Upper lobe of left lung (tissue), 6 donors: ENCODE measurements at places on chromosomes 3 and 15.

- no peak for DNase-seq
Observed at GRCh38 chr3:88616413-88616812, 466.7 kb downstream of the C3orf38 start.

DNA sequence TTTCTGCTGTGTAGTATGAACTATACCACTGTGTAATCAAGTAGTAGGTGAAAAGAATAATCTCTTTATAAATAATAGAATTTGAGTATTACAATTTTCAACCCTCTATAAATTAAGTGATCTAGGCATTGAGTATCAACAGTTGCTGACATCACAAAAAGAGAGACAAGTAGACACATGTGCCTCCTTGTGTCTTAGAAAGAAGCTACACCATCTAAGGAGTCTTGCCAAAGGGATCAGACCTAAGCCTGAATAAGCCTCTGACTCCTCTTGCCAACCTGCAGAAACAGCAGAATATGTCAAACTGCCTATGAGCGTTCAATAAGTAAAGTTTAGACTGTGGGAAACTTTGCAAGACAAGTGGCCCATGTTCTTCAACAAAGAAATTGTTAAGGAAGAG lies 5.8 kb upstream of the MTMR10 start:
- DNase-seq: no peak

DNA sequence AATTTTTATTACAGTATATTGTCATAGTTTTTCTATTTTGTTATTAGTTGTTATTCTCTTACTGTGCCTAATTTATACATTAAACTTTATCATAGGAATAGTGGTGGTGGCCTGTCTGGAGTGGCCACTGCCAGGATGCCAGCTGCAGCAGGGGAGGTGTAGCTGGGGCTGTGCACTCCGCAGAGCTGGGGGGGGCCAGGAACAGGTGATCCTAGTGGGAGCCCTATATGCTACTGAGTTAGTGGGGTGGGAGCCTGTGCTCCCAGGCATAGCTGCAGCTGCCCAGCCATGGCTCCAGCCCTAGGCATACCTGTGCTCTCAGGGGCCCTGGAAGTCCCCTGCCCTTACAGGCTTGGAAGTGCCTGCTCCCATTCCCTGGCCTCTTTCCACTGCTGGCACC lies 638.1 kb upstream of the KCNMB2 start:
- no peak for DNase-seq

DNA sequence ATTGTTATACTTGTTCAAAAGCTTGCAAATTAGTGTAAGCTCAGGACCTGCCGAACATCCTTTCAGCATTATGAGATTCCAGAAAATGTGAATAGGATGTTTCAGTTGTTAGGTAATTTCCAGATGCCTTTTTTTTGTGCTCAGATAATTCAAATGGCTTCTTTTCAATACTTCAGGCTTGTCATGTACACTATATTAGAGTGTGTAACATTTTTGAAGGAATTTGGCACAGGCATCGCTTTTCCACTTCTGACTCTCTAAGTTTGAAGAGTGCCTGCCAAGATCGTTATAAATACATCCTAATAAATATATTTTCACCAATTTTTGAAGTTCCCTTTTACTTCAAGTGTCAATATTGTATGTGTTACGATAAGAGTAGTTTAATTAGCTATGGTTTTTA lies 35.2 kb downstream of the CADM2 start:
- no peak for DNase-seq

- DNase-seq: no peak
Observed at GRCh38 chr3:19267040-19267439, 118.7 kb downstream of the KCNH8 start.

DNA sequence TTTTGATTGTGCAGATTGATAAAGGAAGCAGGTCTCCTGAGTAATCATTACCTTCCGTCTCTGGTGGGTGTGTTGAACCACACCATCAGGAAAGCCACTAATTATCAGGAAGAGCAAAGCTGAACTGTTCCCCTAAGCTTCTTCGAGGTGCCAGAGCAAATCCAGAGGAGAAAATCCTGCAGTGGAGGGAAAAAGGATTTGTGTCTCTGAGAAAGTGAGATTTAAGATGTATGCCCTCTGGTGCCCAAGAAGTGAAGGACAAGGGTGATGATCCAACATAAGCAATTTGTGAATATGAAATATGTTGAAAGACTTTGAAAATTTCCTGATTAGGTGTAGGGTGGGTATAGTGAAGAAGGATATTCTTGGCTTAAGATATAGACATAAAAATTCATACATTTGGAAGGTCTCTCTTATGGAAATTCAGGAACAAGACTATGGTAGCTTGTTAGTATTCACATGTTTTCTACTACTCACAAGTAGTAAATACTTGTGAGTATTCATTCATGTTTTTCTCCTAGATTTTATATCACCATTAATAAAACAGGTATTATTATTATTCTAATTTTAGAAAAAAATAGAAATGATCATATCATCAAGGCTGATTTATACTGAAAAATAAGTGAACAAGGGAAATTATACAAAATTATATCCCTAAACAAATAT lies 34.8 kb downstream of the COMMD2 start:
- DNase-seq: peak; percentile 46

DNA sequence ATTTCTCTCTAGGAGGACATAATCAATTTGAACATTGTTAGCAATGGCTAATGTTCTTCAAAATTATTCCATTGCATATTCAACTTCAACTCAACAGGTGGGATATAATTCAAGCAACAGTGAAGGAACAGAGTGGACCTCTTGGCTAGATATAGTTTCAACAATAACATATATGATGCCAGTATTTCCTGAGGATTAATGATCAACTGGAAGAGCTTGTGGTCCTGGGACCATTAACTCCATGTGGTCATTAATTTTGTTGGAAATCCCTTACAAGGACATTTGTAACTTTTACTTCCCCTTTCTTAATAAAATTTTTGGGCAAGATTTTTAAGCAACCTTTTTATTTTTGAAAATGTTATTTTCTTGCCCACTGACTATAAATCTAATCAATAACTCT lies 54.3 kb upstream of the ROBO2 start:
- no peak for DNase-seq
